ENCODE measurements at places on chromosomes 1 and 21. TPM values are rescaled to one million over a fixed set of nuclear protein-coding genes. Genes with fewer than 3 reads are reported as not detected.

The ZSWIM5 gene
- 1.4 TPM for total RNA-seq

The SH2D2A gene
- 1.5 TPM for total RNA-seq

The F13B gene
- total RNA-seq: not detected

The HSPB7 gene
- 3.0 TPM for total RNA-seq

The RGS18 gene
- total RNA-seq: 1.0 TPM

The CCDC30 gene
- 1.3 TPM for total RNA-seq

The SETDB1 gene
- total RNA-seq: 38.1 TPM

The LMX1A gene
- not detected for total RNA-seq

The CLDN19 gene
- total RNA-seq: 0.12 TPM

The OR2L3 gene
- not detected for total RNA-seq

The OR10K2 gene
- not detected for total RNA-seq

The PLEKHN1 gene
- 38.7 TPM for total RNA-seq

The DEPDC1 gene
- total RNA-seq: 6.5 TPM

The DNAJC6 gene
- 3.2 TPM for total RNA-seq

The CR2 gene
- total RNA-seq: 0.07 TPM

The OR2L13 gene
- total RNA-seq: not detected

The CNIH3 gene
- 2.6 TPM for total RNA-seq

The IFFO2 gene
- total RNA-seq: 383 TPM

The SLC45A3 gene
- total RNA-seq: 2.1 TPM

The KRTAP20-1 gene
- not detected for total RNA-seq

The ETV3L gene
- total RNA-seq: not detected

The PERM1 gene
- total RNA-seq: 0.17 TPM

The FCAMR gene
- total RNA-seq: not detected

The DPT gene
- total RNA-seq: 31.8 TPM

The KRTAP12-2 gene
- total RNA-seq: not detected

The KLHL17 gene
- 14.0 TPM for total RNA-seq

The PDXK gene
- 48.5 TPM for total RNA-seq

The TAS1R1 gene
- total RNA-seq: not detected

Data from lower leg skin (tissue), 4 donors.